Fibroblast of skin of right biceps (primary cell): ENCODE measurements at places on chromosomes 3 and 15.

- no peak for DNase-seq
These were observed 38.7 kb downstream of the FGD5 start for GRCh38 chr3:14857506-14857905.

GRCh38 chr3:126201168-126201567 lies 20.8 kb upstream of the ALDH1L1 start:
- no peak for DNase-seq

DNA sequence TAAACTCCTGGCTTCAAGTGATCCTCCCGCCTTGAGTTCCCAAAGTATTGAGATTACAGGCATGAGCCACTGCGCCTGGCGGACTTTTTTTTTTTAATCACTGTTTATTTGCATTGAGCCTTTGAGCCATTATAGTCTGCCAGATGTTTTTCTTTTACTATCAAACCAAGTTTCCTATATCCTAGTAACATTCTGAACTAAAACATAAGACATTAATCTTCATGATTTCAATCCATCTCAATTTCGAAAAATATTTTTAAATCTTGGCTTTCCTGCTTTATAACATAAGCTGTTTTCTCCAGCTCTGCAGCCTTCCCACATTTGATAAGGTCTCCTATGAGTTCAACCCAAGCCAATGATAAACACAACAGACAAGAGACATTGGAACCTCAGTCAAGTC lies 75.4 kb downstream of the UMPS start:
- DNase-seq = no peak

DNA sequence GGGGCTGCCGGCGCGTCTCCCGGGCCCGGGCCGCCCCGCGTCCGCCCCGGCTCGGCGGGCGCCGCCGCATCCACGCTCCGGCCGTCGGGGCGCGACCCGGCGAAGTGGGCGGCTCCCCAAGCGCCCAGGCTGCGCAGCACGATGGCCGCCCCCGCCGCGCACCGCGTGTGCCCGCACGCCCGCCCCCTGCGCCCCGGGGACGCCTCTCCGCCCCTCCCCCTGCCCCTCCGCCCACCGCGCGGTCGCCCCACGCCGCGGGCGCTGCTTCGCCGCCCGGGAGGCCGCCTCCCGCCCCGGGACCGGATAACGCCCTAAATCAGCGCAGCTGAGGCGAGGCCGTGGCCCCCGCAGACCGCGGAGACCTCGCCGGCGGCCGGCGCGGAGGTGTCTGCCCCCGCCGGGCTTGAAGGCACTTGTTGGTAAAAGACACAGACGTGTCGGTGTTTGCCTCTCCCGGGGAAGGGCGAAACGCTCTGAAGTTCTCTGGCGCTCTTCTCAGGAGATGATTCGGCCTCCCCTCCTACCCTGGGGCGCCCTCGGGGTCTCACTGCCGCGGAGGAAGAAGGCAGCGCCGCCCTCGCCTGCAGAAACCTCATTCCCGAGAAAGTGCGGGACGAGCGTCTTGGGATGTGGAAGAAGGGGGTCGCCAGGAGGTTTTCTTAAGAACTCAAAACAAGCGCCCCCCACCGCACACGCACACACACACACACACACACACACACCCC lies at the start of gene BNC1:
TSS of gene BNC1 (minus strand) at position 106 of the 725 bp plus-strand sequence. CDS start at position 70, 36 bp downstream.
- DNase-seq = no peak

- no peak for DNase-seq
These were observed 104.6 kb upstream of the SELENOK start for GRCh38 chr3:53996141-53996874.
